Caki2 (cell line): ENCODE measurements at places on chromosomes 13 and 19. TPM values are rescaled to one million over a fixed set of nuclear protein-coding genes. Genes with fewer than 3 reads are reported as not detected.
A peak's percentile ranks its signal among the peaks of the same experiment; 100 is the strongest.

DNA sequence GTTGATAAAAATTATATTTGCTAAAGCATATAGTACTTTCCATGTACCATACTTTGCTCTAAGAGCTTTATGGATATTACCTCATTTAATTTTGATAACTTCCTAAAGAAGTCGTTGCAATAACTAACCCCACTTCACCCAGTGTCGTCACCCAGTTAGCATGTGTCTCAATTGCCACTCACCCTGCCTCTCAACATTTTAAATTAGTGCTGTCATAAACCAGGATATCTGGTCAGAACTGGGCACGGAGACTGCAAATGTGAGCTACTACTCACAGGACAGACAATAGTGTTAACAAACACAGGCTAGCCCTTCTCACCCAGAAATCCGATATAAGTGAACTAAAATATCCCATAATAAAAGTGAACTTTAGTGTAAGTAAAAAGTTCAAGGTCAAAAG lies 430.6 kb downstream of the KLF12 start:
- DNase-seq, result no peak

DNA sequence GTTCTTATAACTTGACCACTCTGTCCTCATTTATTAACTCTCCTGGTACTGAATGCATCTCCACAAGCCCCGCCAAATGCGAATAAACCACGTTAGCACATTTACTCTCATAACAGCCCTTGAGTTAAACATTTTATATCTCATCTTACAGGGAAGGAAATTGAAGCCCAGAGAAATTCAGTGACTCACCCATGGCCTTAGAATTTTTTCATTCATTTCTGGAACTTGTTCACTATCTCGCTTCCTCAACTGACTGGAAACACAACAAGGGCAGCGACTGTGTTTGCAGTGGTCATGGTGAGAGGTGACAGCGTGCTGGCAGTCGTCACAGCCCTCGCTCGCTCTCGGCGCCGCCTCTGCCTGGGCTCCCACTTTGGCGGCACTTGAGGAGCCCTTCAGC lies 39.5 kb downstream of the SERP2 start:
- no peak for DNase-seq

DNA sequence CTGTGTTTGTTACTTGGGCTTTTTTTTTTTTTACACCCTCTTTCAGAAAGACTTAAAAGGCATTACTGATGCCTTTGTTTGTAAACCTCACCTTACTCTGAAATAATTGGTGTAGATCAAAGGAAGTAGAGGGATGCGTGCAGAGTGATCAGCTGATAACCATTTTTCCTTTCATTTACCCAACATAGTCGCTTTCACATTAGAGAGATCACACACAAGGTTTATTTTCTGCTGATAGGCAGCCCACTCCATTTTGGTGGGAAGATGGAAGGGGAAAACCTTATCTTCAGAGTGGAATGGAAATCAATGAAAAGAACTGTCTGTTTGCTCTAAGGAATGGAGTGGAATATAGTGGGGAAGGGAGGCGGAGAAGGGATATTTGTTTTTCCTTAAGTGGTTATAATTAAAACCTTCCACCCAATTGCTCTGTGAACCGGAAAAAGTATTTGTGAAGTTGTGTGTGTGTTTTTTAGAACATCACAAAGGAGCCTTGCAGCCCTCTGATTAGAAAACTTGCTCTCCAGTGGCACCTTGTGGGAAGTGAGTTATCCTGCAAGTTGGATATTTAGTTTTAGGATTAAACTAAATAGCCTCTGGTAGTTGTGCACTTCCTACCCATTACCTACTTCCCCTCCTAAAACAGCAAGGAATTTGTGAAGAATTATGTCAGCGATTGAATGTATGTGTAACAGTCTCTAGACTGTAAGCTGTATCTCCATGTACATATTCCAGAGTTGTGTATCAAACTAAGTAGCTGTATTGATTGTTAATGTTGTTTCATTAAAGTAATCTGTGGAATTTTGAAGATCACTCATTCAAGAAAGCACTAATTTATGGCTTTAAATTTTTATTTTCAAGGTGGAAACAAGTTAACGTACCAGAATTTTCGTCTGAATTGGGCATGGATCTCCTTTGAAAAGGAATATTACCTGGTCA lies 76.8 kb downstream of the FREM2 start:
- DNase-seq, result peak; percentile 8

DNA sequence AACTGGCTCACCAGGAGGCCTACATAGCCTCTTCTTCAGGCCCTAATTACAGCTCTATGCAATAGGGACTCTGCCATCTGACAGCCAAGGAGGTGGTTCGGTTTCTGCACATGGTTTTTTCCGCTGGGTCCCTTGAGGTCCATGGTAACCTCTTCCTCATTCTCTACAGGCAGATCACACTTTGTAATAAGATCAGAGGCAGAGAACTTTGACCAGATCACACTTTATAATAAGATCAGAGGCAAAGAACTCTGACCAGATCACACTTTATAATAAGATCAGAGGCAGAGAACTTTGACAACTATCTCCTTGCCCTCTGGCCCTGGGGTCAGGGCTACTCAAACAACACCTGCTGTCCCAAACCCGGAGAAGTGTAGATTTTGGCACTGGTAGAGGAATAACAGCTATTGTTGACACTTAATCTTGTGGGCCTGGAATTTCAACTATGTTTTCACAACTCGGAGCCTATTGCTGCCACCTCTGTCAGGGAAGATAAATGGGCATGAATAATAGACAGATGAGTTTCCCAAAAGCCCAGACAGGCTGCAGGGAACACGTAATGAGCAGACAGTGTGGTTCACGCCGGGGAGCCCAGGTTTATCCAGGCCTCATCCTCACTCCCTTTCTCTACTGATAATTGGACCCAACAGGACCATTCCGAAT lies 246.1 kb downstream of the UQCRFS1 start:
- peak; percentile 90 for DNase-seq

GRCh38 chr13:102090532-102090931 lies 311.3 kb downstream of the FGF14 start:
- DNase-seq, result no peak

DNA sequence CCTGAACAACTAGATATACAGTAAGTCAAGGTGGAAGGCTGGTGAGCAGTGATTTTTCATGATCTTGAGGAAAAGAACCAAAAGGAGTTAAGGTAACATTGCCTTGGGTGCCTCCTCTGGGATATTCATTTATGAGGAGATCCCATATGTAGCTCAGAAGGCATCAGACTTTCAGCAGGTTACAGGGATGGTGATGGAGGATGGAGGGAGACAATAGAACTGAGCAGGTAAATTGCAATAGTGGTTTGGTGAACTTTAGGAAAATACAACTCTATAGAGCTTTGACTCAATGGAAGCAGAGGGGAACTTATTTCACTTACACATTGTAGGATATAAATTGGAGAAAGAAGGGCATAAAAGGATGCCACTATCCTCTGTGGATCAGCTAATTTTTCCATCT lies 243.4 kb upstream of the SPRY2 start:
- no peak for DNase-seq

GRCh38 chr19:4511300-4512054 lies 6.8 kb downstream of the PLIN4 start:
- DNase-seq, result no peak

DNA sequence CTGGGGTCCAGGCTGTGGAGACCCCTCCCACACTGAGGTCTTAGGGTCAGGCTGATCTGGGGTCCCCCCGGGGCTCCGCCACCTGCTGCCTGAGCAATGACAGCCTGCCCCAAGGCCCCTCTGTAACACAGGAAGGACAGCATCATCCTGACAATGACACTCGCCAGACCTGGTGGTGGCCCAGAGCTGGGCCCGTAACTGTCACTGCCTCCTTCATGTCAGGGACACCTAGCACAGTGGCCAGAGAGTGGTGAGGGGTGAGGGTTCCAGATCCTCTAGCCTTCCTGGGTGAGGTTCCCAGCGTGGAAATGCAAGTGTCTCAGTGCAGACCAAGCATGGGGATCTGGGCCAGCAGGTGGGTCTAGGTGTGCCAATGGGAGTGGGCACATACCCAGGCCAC lies 27.8 kb downstream of the OPA3 start:
- no peak for DNase-seq

GRCh38 chr13:48346583-48346982 lies 43.0 kb downstream of the RB1 start:
- no peak for DNase-seq

DNA sequence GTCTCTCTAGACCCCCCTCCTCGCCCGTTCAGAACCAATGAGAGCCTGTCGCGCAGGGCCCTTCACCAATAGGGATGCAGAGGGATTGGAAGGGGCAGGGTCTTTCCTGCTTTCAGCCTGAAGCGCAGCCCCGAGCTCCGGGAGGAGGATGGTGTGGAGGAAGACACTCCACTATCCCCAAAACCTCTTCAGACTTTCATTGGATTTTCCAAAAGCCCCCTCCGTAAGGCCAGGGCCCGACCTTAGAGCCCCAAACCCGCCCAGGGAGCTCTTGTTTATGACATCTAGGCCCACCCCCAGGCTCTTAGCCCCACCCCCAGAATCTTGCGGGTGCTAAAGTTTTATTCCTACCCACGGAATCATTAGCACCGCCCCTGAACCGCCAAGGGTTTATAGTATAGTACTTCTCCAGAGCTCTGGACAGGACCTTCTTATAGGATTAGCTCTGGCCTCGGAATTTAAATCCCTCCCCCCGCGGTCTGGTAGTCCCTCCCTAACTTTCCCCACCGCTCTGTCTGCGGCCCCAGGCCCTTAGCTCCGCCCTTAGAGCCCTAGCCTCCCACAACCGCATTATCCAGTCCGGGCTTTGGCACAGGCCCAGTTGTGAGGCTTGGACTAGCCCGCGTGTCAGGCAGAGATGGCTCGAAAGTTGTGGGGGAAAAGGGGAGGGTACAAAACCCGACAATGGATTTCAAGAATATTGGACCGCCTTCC lies 6.6 kb upstream of the EML2 start:
- DNase-seq, result no peak

DNA sequence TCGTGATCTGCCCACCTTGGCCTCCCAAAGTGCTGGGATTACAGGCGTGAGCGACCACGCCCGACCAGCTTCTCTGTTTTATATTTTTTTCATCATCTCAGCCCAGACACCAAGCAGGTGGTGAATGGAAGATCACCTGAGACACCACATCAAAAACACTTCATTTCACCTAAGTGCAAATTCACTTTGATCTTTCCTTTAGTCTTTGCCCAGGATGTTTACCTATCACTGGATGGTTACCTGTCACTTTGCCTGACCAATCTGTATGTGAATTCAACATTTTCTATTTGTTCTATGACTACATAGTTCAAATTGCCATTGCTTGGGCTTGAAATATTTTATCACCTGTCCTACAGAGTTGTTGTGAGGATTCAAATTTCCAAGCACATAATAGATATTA lies 65.7 kb downstream of the PAN3 start:
- no peak for DNase-seq

GRCh38 chr13:20779405-20779804 lies 5.6 kb upstream of the EEF1AKMT1 start:
- no peak for DNase-seq

DNA sequence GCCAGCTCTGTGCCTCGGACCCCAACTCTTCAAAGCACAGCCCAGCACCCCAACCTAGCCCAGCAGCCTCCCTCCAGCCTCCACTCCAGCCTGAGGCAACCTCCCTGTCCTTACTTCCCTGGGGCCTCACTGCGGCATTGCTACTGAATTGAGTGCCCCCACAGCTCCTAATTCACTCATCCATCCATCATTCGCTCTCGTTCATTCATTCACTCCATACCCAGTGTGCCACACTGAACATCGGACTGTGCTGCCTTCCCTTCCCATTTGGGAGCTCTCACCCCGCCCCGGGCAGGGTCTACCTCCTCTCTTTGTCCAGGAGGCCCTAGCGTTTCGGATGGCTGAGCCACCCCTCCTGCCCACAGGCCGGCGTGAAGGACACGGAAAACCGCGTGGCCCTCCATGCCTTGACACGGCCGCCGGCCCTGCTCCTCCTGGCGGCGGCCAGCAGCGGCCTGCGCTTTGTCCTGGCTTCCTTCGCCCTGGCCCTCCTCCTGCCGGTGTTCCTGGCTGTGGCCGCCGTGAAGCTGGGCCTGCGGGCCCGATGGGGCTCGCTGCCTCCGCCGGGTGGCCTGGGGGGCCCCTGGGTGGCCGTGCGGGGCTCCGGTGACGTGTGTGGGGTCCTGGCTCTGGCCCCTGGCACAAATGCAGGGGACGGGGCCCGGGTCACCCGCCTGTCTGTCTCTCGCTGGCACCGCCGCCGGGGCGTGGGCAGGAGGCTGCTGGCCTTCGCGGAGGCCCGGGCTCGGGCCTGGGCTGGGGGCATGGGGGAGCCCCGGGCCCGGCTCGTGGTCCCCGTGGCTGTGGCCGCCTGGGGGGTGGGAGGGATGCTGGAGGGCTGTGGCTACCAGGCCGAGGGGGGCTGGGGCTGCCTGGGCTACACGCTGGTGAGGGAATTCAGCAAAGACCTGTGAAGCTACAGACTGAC lies 1.3 kb downstream of the NAT14 start:
- peak; percentile 36 for DNase-seq

DNA sequence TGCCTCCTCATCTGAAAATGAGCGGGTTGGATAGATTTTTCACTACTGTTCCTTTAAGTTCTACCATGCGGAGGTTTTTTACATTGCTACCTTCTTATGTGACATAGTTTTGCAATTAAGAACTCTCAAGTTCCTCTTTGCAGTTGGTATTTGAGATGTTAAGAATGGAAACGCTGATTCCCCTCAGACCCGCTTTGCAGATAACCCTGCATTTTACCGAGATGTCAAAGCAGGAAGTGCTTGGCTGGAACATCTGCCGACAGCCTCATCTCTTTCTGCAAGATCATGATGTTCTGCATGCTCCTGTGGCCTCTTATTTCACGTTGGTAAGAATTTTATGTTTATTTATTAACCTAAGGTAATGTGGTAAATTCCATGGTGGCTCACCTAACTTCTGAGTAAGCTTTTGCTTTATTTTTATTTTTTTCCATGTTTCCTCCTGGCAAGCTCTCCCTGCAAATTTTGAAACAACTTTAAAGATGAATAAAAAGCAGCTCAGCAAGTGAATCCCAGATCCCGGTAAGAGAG lies 22.5 kb downstream of the PABPC3 start:
- peak; percentile 23 for DNase-seq

GRCh38 chr13:40221460-40222201 lies 444.8 kb downstream of the FOXO1 start:
- peak; percentile 29 for DNase-seq

- DNase-seq, result no peak
Observed at GRCh38 chr19:32017176-32017953, 328.0 kb upstream of the ZNF507 start.

DLL3 gene
- total RNA-seq, result 5.8 and 11.8 TPM in 2 replicates

GPC6 gene
- total RNA-seq, result 6.5 and 6.7 TPM in 2 replicates

SLC8A2 gene
- not detected in 2 replicates for total RNA-seq

PLIN5 gene
- total RNA-seq, result not detected in 2 replicates

KIR2DL4 gene
- not detected in 2 replicates for total RNA-seq

PEX11G gene
- 4.7 and 9.1 TPM in 2 replicates for total RNA-seq

FAM187B gene
- total RNA-seq, result not detected in 2 replicates
